SK-MEL-5 (cell line): ENCODE measurements at places on chromosomes 13 and 19.

- DNase-seq, result no peak
Observed at GRCh38 chr13:62537593-62537992, 1121.9 kb upstream of the PCDH20 start.

DNA sequence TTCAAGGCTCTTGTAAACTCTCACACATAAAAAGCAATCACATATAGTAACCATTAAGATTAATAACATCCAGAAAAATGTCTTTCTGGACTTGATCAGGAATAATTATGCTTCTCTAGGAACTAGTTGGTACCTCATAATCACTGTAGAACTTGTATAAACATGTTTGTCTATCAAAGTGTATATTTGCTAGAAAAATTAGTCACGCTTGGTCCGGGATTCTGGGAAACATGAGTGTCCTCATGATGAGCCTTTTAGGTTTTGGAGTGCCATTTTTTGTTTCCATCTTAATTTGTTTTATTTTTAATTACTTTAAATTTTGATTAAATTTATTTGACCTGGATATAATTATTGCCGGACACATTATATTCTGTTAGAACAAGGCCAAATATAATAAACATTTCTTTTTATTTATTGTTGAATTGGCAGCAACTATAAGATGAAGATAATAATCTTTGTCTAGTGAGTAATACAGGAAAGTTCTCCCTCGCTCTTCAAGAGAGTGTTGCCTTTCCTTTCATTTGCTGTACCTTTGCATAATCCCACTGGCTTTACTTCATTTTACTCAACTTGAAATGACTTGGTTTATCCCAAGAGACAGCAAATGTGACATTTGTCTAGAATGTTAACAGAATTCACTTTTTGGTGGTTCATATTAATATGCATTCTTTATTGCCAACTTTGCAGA, 207.0 kb downstream of the NALCN start:
- DNase-seq, result no peak

GRCh38 chr13:62251734-62252133, 836.1 kb upstream of the PCDH20 start:
- DNase-seq, result no peak

DNA sequence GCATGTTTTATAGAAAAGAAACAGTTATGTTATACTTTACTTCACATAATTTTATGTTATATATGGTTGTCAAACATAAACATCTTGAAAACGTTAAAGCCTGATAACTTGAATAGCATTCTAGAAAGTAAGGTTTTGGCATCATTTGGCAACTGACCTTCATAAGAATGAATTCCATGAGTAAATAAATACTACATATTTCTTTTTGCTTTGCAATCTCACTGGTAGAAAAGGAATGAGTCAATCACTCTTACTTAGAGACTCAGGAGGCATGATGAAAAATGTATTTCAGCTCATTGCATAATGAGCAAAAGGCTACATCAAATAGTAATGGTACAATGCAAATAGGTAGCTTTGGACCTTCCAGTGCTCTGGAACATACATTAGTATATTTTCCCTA, 1381.9 kb downstream of the EFNB2 start:
- DNase-seq, result no peak

DNA sequence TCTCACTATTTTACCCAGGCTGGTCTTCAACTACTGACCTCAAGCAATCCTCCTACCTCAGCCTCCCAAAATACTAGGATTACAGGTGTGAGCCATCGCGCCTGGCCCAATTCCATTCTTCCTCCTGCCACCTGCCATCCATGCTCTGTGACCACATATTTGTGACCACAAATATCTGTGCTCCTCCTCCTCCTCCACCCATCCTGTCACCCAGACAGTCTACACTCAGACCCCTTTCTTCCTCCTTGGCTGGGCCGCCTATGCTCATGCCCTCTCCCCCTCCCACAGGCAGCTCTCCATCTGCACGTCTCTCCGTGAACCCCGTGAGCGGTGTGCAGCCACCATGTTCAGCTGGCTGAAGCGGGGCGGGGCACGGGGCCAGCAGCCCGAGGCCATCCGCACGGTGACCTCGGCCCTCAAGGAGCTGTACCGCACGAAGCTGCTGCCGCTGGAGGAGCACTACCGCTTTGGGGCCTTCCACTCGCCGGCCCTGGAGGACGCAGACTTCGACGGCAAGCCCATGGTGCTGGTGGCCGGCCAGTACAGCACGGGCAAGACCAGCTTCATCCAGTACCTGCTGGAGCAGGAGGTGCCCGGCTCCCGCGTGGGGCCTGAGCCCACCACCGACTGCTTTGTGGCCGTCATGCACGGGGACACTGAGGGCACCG, 3.2 kb downstream of the EHD2 start:
- DNase-seq, result no peak

DNA sequence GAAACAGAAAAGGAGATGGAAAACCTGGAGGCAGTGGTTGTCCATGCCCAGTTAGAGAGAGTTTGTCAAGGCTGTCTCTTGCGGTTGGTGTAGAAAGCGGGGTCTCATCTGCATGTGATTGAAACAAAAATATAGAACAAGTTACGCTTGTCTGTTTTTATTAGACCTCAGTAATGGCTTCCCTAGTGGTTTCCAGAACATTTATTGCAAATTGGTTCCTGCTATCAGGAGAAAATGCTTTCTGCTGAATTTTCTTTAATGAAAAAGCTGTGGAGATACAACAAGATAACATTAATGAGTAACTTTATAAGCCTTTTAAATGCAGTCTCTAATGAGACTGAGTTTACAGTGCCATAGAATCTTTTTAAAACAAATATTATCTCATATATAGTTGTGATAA, 378.0 kb downstream of the DACH1 start:
- DNase-seq, result no peak

DNA sequence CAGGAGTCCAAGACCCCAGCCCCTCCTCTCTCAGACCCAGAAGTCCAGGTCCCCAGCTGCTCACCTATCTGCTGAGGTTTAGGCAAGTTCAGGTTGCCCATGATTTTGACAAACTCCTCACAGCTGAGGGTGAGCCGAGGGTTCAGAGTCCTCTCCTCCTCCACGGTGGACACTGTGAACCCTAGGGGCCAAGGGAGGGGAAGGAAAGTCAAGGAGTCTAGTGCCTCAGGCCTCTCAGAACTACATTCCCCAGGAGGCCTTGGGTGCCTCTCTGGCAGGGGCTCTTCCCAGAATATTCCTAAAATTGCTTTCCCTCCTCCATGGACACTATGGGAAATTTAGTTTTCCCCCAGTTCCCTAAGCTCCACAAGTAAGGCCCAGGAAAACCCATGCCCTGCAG, 3.3 kb upstream of the PHLDB3 start:
- no peak for DNase-seq

DNA sequence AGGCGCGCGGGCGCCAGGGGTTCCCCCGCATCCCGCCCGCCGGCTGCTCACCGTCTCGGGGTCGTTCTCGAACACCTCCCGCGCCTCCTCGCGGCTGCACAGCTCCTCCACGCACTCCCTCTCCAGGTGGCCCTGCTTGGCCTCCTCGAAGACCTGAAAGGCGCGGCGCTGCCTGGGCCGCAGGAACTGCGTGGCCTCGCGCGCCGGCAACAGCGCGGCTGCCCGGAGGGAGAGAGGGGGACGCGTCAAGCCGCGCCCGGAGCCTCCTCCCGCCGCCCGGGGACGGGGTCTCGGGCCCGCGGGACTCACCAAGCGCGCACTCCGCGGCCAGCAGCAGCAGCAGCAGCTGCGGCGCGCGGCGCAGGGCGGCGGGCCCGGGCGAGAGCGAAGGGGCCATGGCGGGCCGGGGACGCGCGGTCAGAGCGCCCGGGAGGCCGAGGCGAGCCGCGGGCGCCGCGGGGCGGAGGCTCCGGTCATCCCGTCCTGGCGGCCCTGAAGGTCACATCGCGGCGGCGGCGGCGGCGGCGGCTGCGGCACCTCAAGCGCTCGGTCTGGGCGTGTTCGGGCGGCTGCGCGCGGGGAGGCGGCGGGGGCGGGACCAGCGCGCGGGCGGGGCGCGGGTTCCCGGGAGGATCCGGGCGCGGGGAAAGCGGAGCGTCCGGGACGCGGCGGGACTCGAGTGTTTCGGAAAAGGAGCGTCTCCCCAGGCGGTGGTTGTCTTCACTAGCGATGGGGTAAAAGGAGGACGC, at the start of gene GAS6:
Gene GAS6 (minus strand): TSS at position 553 of the 749 bp plus-strand sequence. CDS start 156 bp downstream, at position 397.
- no peak for DNase-seq

GRCh38 chr19:5993648-5994358, 15.9 kb upstream of the RANBP3 start:
- no peak for DNase-seq

DNA sequence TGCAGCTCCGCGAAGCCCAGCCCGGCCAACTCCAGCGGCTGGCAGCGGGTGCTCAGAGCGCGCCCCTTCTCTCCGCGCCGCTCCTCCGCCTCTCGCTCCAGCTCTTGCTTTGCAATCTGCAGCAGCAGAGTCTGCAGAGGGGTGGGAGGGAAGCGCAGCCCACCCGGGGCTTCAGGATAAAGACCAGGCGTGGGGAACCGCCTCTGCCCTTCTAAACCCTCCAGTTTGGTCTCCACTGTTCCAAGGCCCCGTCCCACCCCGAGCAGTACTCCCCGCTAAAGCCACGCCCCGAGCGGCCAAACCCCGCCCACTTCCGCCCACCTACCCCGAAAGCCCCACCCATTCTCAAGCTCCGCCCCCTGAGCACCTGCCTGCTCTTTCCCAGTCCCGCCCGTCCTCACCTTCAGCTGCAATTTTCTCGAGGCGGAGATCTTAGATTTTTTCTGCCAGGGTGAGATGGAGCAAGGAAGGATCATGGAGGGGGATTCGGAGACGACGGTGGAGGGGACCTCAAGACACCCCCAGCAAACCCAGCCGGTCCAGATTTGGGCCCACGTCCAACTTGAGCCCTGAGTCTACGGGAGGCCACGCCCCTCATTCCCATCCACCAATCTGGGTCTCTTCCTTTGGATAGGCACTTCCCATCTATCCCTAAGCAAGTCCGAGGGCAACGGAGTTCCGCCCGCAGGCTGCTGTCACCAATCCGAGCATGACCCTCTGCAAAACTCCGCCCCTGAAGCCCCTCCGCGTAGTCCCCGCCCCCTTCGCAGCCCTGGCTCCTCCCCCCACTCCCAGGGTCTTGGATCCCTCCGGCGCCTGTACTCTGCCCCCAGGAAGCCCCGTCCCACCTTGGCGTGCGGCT, 1.1 kb downstream of the TNNI3 start:
- peak; percentile 60 for DNase-seq

DNA sequence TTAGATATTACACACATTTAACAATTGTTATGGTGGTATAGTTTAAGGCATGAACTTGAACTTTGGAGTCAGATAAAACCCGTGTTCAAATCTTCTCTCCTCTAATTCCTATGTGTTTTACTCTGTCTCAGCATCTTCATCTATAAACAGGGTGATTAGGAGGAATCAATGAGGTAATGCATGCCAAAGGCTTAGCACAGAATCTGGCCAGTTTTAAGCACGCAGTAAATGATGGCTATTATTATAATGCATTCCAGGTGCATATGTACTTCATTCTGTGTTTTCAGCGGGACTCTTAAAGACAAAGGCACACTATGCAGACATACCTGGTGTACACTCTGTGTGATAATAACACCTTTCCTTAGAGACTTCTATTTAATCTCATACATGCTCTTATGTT, 88.0 kb upstream of the FRY start:
- DNase-seq, result no peak

- no peak for DNase-seq
Observed at GRCh38 chr19:54560881-54561385, 12.7 kb upstream of the LILRA2 start.

DNA sequence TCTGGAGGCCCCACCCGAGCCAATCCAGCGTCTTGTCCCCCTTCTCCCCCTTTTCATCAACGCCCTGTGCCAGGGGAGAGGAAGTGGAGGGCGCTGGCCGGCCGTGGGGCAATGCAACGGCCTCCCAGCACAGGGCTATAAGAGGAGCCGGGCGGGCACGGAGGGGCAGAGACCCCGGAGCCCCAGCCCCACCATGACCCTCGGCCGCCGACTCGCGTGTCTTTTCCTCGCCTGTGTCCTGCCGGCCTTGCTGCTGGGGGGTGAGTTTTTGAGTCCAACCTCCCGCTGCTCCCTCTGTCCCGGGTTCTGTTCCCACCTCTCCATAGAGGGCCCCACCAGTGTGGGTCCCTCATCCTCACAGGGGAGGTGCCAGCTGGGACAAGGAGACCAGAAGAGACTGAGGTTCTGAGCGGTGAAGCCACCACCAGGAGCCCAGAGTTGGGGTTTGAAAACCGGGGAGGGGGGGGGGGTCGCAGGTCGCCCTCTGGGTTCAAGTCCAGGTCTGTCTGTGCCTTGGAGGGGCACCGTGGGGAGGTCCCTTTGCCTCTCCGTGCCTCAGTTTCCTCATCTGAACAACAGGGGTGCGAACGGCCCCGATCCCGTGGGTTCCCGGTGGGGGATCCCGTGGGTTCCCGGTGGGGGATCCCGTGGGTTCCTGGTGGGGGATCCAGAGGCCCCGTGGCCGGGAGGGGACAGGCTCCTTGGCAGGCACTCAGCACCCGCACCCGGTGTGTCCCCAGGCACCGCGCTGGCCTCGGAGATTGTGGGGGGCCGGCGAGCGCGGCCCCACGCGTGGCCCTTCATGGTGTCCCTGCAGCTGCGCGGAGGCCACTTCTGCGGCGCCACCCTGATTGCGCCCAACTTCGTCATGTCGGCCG, at the start of gene ELANE:
Gene ELANE (plus strand): TSS at position 168 of the 878 bp plus-strand sequence. CDS start 26 bp downstream, at position 194.
- DNase-seq, result no peak

DNA sequence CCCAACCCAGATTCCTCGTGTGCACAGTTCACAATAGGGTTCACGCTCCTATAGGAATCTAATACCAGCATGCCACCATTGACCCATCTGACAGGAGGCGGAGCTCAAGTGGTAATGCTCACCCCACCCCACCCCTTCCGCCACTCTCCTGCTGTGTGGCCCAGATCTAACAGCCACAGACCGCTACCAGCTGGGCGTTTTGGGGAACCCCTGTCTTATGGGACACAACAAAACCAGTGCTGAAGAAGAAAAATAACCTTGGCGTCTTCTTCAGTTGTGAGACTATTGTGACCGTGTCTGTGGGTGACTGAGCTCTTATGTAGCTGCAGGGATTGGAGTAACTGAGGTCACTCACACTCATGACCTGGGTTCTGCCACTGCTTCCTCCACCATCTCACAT, 5.2 kb upstream of the OR10H1 start:
- no peak for DNase-seq

DNA sequence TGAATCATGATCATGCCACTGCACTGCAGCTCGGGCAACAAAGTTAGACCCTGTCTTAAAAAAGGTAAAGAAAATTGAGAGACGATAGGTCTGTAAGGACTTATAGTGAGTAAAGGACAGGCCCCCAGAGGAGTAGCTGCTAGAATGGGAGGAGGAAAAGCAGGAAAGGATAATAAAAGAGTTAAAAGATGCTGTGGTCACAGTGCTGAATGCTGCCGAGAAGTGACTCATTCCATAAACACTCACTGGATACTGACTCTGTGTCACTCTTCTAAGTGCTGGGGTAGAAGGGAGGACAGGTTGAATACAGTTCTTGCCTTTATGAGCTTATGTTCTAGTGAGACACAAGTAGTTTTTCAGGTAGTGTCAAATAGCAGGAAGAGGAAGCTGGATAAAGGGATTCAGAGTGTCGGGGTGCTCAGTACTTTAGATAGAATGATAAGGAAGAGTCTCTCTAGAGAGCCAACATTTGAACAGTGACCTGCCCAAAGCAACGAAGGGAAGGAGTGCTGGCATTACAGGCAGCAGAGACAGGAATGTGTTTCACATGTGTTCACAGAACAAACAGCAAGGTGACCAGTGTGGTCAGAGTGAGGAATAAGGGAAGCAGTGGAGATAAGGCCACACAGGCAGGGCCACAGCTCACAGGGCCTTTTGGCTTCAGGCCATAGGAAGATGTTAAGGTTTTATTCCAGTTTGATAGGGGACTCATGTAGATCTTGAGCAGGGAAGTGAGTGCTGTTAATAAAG, 1240.5 kb downstream of the UQCRFS1 start:
- peak; percentile 45 for DNase-seq
